Fibroblast of skin of right quadriceps (primary cell): ENCODE measurements at places on chromosomes 6 and 20.

GRCh38 chr6:45981046-45981445, 34.6 kb downstream of the CLIC5 start:
- no peak for DNase-seq

- DNase-seq: peak; percentile 90
Measured at GRCh38 chr6:131013495-131013894, 49.5 kb downstream of the EPB41L2 start.

DNA sequence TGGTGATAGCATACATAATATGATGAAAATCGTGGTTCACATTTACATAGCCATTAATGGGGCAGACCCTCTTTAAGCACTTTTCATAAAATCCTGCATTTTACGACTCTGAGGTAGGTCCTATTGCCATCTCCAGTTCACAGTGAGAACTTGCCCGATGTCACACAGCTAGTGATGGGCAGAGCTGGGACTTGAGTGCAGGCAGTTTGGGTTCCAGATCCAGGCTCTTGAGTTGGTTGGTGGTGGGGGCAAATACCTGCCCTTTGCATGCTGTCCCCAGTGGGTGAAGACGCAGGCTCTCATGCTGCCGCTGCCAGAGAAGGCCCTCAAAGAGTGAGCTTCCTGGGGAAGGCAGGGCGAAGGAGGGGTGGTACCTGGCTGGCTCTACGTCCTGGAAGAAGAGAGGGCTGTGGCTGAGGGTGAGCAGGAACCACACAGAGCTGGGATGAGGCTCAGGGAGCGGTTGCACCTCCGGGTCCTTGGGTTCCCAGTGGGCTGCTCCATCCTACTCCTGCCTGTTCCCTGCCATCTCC, 6.1 kb upstream of the BAK1 start:
- no peak for DNase-seq

GRCh38 chr6:90230548-90231215, 66.0 kb downstream of the BACH2 start:
- DNase-seq: peak; percentile 65

- DNase-seq: no peak
Measured at GRCh38 chr6:7546020-7546369, 4.5 kb downstream of the DSP start.

DNA sequence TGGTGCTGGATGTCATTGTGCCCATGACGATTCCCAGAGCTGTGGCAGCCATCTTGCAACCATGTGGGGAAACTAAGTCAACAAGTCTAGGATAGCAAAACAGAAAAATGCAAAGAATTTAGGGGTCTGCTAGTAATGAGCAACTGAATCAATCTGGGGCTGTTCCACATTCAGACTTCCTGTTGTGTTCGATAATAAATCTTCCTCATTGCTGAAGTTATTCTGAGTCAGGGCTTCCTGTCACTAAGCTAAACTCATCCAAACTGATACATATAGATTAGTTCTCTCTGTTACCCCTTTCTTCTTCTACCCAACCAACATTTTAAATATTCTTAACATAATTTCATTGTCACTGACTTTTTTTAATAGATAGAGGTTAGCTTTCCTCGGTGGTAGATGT, 205.9 kb downstream of the HACE1 start:
- DNase-seq: peak; percentile 55

GRCh38 chr6:41936073-41936837, 5.4 kb downstream of the CCND3 start:
- DNase-seq: peak; percentile 76

DNA sequence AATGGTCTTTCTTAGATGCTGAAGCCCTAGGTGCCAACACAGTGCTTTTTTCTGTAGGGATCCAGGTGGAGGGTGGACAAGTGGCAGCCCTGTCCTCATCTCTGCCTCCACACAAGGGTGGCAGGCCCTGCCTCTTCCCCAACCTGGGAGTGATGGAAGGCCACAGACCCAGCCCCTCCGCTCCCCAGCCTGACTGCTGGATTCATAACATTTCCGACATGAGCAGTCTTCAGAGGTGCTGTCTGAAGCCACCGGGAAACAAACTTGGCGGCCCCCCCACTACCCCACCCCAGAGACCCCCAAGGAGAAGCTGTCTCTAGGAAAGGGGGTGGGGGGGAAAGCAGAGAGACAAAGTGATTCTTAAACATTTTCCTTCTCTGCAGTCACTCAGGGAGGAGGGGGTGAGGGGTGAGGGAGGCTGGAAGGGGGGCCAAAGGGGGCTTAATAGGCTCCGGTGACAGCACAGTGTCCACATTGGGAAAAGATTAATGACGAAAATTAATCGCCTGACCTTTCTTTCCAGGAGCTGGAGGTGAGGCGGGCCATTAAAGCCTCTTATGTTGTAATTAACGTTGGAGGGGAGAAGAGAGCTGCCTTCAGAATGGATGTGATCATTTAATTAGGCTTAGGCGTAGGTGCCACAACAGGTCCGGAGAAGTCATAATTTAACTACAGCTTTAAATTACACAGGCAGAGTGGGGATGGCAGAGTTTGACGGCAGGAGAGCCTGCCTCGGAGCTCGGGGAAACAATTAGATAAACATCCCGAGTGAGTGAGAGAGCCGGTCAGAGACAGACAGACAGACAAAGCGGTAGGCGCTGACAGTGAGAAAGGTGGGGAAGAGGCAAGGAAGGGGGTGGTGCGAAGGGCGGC, 76.8 kb upstream of the FOXP4 start:
- DNase-seq: no peak

GRCh38 chr6:84731901-84732300, 32.5 kb downstream of the TBX18 start:
- no peak for DNase-seq

GRCh38 chr20:29079769-29080690, 2177.4 kb upstream of the DEFB115 start:
- DNase-seq: peak; percentile 69

GRCh38 chr20:41717483-41717882, 99.3 kb upstream of the CHD6 start:
- DNase-seq: no peak

- DNase-seq: no peak
Measured at GRCh38 chr6:10146715-10147451, 268.0 kb downstream of the TFAP2A start.

DNA sequence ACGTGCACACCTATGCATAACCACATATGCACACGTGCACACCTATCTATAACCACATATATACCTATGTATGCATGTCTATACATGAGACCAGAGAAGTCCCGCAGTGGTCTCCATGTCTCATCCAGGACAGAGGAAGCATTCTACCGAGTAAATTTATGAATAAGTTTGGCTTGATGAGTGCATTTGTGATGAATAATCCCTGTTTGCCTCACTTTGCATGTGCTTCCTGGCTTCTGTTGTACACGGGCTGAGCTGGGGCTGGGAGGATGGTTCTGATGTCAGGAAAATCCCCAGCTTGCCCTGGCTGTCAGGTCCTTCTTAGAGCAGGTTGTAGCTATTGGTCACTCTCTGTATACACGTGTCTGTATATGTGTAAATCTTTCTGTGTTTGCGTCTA, 157.6 kb upstream of the RPS6KA2 start:
- no peak for DNase-seq

GRCh38 chr20:17790296-17790695, 90.5 kb downstream of the BANF2 start:
- DNase-seq: no peak

DNA sequence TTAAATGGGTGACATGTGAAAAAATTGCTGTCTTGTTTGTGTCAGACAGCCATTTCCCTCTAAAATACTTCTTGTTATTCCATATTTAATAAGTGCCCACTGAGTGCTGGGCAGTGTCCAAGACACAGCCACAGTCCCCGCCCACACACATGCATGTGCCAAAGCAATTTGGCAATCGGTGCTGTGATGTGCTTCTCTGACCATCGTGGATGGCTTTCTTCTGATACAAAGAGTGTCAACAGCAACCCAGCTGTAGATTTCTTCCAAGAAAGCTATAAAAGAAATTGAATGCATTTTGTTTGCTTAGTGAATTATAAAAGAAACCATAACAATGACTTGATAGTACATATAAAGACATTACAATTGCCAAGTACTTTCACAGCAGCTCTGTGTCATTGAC, 140.5 kb upstream of the ATXN1 start:
- peak; percentile 49 for DNase-seq

- DNase-seq: peak; percentile 17
Measured at GRCh38 chr20:48431653-48432493, 395.9 kb downstream of the PREX1 start.

DNA sequence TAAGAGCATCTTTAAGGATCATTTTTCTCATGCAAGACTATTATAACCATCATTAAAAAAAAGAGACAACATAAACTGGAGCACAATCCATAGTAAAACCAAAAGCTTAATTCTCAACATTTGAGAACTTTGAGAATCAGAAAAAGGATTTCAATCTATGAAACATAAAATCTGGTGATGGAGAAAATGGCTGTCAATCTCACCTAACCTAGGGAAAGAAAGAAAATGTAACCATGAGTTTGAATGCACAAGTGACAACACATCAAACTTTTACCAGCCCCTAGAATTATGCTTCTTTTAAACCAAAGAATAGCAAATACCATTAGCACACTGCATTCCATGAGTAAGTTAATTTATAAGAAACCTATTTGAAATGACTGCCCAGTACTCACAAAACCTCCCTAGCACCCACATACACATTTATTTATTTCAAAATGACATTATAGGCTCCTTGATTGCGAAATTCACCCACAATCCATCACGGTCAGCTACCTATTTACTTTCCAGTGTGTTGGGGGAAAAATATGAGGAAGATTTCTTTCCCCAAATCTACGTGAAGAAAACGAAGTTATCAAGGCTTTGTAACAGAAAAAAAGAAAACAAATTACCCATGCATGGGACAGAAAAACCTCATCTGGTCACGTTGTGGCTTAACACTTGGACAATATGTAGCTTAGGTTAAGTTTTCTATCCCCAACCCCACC, 828 bp downstream of the ASCC3 start:
- peak; percentile 8 for DNase-seq

DNA sequence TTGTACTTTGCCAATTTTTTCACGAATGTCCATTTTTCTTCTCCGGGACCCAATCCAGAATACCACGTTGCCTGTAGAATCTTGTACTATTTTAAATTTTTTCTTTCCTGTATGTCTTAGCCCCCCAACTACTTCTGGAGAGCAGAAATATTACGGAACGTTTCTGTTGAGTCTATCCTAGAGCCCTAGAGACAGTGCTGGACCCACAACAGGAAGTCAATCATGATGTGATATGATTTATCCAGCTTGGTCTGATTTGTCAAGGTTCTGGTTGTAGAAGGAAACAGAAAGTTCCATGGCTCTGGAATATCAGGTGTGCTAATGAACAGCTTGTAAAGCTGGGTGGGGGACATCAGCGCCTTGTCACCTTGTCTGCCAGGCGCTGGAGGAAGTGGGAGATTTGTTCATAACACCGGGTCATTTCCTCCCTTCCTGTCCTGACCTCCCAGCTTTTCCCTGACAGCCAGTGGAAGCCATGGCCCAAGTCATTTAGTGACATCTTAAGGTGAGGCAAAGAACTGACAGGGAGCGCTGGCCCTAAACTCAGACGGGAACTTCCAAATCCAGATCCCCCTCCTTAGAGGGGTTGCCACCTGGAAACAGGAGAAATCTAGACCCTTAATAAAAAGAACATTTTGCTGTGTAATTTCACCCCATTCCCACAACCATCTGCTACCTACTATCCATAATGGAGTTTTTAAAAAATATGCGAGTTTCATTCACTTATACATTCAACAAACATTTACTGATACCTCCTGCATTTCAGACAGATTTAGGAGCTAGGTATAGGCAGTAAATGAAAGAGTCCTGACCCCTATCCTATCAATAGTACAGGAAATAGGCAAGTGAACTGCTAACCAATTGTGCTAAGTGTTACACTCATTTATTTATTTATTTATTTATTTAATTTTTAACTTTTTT, 130.5 kb downstream of the ZFP64 start:
- peak; percentile 44 for DNase-seq

- no peak for DNase-seq
Measured at GRCh38 chr6:108091288-108091687, 16.7 kb upstream of the OSTM1 start.
